ENCODE measurements at places on chromosomes 3 and 15.

GRCh38 chr15:32852771-32853170 lies 135.0 kb downstream of the GREM1 start:
- DNase-seq = no peak

DNA sequence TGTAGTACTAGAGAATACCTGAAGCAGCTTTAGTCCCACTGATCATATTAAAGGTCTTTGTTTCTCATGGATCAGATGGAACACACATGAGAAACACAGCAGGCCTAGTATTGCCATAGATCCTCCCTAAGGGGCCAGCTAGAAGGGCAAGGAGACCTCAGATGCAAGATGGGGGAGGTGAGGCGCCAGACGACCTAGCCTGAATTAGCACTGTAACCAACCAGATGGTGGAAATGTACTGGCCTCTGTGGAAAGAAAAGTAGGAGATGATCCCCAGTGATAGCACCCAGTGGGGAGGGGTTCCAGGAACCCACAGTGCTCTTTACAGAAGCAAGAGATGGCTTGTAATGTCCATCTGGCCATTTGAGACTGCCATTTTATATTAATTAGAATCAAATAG lies 138.2 kb upstream of the ZNF385D start:
- DNase-seq = no peak

- DNase-seq = no peak
Measured at GRCh38 chr15:59993950-59994401, 10.1 kb upstream of the FOXB1 start.

- DNase-seq = no peak
Measured at GRCh38 chr3:81459733-81460132, 301.7 kb downstream of the GBE1 start.

DNA sequence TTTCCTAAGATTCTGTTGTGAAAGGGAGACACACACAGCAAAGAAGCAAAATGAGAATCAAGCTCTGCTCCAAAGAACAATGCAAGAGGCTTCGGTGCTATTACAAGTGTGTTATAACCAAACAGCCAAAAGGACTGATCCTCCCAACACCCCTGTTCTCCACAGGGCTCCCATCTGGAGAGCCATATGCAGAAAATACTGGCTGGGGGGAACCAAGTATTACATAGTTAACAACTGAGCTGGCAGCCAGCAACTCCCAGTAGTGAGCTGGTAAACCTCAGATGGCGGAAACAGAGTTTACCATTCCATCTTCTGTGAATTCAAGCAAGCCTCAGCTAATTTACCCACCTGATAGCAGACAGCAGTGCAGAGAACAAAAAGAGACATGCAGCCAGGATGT lies 156.4 kb downstream of the NTRK3 start:
- no peak for DNase-seq

- DNase-seq = no peak
Measured at GRCh38 chr15:94858449-94858848, 627.1 kb downstream of the MCTP2 start.

DNA sequence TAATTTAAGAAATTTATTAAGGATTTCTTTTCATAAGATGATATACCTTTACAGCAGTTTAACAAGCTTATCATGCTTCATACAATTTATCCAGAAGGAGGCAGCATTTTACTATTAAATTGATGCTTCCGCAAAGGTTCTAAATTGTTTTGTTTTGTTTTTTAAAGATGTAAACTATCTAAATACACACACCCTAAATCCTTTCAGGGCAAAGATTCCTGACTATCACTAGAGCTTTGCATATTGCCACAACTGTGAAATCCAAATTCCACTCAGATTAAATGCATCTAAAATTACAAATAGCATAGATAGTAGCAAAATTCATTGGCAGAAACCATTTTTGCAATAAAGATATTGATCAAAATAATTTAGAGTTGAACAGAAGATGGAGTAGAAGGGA lies 44.5 kb upstream of the CCNL1 start:
- DNase-seq = no peak

DNA sequence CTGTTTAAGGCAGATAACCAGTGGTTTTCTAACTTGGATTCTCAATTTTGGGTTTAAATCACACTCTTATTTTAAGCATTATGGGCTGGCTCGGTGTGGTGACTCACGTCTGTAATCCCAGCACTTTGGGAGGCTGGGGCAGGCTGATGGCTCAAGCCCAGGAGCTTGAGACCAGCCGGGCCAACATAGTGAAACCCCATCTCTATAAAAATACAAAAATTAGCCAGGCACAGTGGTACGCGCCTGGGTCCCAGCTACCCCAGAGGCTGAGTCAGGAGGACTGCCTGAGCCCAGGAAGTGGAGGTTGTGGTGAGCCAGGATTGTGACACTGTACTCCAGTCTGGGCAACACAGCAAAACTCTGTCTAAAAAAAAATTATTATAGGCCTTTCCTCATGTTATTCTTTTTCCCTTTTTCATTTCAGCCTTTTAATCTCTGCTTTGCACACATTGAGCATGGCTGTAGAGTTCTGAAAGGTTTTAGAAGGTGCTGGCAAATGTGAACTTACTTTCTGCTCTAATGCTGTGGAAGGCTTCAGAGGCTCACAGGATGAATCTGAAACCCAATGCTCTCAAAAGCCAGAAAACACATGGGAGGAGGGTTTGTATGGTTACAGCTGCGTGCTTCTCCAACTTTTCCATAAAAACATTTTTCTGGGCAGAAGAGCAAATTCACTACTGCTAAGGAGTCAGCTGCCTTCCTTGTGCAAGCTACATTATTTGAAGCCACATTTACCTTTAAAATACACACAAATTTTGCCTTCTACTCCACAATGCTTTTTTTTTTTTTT lies 32.5 kb downstream of the CHAC1 start:
- no peak for DNase-seq

- no peak for DNase-seq
Measured at GRCh38 chr15:99455789-99456160, 110.0 kb upstream of the MEF2A start.

GRCh38 chr3:184715943-184716621 lies 4.2 kb upstream of the MAGEF1 start:
- DNase-seq = no peak

DNA sequence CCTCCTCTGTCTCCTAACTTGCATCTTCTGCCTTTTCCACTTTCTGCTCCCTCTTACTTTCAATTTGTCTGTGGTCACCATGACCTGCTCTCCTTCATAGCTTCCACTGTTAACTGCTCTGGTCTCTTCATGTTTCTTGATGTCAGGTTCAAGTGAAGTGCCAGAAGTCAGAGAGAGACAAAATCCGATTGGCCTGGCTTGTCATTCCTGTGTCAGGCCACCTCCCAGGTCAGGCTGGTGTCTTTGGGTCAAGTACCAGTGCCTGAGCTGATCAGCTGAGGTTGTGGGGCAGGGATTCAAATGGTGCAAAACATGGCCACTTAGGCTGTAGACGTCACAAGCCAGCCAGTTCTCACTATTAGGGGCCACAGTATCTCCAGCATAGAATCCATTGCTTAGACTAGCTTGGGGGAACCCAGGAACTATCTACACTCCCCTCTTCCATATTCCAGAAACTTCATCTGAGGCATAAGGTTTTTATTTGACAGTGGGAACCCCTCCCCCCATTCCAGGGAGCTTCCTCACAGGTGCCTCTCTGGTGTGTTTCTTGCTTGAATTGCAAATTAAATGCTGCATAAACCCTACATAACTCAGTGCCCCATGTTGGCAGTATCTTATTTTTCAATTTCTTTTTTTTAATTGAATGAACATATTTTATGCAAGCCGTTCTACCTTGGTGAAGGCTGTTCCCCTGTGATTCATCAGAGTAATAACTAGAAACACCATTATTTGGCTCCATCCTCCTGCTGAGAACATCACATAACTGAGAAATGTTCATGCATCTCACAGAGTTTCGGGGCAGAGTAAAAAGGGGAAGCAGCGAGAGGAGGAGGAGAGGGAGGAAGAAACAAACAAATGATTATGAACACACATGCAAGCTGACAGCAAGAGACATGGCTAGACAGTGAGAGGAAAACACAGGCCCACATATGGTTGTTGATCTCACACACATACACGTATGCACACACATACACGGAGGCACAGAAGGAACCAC lies 175.8 kb downstream of the TLE3 start:
- no peak for DNase-seq

- DNase-seq = no peak
Measured at GRCh38 chr3:47412453-47412756, 31.6 kb downstream of the PTPN23 start.

- DNase-seq = no peak
Measured at GRCh38 chr3:112651071-112651470, 10.1 kb upstream of the CCDC80 start.

DNA sequence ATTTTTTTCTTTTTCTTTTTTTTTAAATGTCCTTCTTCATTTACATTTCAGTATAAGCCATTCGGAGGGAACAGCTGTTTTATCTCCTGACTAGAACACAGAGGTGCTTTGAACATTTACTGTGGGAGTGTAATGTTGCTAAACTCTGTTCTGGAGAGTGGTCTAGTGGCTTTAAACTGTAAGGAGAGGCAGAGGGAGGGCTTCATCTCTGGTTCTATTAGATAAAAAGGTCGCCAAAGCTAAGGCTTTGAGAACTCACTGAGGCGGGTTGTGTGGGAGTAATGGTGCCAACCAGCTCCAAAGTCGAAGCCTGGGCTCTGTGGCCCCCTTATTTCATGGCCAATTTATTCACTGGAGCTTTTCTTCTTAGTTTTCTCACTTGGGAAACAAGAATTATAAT lies 133.2 kb downstream of the ANXA2 start:
- no peak for DNase-seq

- DNase-seq = no peak
Measured at GRCh38 chr3:88809993-88810392, 297.4 kb upstream of the EPHA3 start.

DNA sequence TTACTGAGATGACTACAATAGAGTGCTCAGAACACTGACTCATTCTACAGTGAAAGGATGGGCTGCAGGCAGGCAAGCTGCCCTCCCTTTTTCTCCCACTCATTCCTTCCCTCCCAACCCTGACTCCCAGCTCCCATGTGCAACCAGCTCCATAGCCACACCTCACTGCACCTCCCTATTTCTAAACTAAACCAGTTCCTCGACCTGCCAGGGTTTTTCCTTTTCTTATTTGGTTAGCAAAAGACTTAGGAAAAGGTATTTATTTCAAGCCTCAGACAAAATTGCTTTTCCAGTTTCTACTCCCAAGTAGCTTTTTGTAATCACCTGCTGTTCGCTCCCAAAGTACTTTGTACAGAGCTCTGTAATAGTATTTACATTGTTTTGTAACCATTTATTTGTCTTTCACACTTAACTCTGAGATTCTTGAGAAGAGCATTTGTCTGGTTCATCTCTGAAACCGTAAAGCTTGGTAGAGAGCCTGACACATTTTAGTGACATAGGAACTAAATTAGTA lies 2.2 kb downstream of the AADAC start:
- DNase-seq = no peak

DNA sequence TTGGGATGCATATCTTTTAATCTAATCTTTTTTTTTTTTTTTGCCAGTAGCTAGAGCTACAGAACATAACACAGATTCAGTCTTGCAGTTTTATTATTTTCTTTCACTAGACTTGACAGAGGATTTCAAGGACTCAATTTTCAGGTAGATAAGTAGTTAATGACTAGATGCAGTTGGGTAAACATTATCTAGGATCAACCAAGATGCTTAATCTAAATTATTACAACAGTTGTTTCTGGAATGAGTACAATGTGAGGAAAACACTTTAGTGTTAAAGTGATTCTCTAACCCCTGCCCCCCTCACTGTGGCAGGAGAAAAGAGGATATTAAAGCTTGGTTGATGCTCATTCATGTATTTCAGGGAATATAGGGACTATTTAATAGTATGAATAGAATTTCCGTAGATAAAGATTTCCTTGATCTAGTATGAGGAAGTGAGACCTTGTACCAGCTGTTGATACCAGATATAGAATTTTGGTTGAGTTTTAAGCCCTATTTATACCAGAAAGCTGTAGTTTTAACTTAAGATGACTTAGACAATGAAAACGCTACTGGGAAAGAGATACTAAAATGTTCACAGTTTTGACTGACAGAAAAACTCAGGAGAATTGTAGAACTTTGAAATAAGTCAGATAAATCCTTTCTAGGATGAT lies 389.0 kb upstream of the C2CD4B start:
- no peak for DNase-seq

DNA sequence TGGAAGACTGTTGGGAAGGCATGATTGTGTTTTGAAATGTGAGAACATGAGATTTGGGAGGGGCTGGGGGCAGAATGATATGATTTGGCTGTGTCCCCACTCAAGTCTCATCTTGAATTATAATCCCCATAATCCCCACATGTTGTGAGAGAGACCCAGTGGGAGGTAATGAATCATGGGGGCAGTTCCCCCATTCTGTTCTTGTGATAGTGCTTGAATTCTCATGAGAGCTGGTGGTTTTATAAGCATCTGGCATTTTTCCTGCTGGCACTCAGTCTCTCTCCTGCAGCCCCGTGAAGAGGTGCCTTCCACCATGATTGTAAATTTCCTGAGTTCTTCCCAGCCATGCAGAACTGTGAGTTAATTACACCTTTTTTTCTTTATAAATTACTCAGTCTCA lies 430.5 kb downstream of the OTOL1 start:
- DNase-seq = no peak

DNA sequence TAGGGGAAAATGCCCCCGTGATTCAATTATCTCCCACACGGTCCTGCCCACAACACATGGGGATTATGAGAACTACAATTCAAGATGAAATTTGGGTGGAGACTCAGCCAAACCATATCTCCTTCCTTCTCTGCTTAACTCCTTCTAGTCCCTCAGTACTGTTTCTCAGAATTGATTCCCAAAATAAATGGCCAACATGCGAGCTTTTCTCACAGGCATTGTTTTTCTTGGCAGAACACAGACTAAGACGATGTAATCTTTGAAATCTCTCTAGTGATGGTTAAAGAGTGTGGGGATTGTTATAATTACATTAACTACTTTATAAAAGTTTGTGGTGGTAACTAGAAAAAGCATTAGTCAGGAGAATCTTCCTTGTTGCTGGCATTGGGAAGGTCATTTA lies 366.5 kb downstream of the LPP start:
- DNase-seq = no peak

DNA sequence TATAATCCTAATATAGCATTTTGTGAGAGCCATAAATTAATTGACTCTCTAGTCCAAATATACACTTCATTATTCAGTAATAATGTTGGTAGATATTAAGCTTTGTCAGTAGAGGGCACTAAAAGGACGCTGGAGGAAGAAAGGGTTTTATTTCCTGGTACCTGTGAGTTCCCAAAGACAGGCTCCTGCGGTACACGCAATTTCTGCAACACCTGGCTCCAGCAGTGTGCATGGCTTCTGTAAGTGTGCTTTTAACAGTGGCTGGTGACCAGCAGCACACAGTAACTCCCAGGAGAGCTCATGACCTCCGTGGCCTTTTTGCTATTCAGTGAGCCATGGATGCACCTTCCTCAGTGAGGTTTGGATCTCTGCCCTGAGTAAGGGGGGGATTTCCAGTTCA lies 338.3 kb upstream of the ZNF385D start:
- DNase-seq = no peak

GRCh38 chr15:68700455-68701123 lies 120.1 kb downstream of the ANP32A start:
- no peak for DNase-seq
